ENCODE measurements at places on chromosomes 2 and 18.
A peak's percentile ranks its signal among the peaks of the same experiment; 100 is the strongest.

GRCh38 chr2:121178730-121179129 lies 106.3 kb downstream of the TFCP2L1 start:
- DNase-seq: no peak

- no peak for DNase-seq
Observed at GRCh38 chr2:3761272-3761671, 57.9 kb downstream of the DCDC2C start.

DNA sequence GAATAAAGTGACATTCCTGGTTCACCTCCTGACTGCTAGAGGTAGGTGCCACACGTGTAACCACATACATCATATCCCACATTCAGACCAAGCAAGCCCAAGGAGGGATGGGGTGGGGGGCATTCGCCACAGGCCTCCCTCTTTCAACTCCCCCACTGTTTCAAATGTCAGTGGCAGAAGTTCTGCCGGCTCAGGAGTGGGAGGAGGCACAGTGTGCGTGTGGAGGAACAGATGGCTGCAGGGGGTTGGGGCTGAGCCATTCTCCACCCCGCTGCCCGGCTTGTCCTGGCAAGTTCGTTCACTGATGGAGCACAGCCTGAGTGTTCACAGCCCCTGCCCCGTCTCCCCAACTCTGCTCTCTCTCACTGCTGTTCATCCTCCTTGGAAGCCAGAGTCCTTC lies 75.4 kb upstream of the TANC1 start:
- no peak for DNase-seq

- peak; percentile 33 for DNase-seq
Observed at GRCh38 chr2:168583710-168584521, 127.8 kb downstream of the CERS6 start.

GRCh38 chr18:21406116-21406515 lies 164.1 kb downstream of the GREB1L start:
- DNase-seq: no peak

- DNase-seq: no peak
Observed at GRCh38 chr2:221334481-221335218, 237.5 kb downstream of the EPHA4 start.

GRCh38 chr18:56003720-56004088 lies 415.7 kb upstream of the TCF4 start:
- DNase-seq: no peak

DNA sequence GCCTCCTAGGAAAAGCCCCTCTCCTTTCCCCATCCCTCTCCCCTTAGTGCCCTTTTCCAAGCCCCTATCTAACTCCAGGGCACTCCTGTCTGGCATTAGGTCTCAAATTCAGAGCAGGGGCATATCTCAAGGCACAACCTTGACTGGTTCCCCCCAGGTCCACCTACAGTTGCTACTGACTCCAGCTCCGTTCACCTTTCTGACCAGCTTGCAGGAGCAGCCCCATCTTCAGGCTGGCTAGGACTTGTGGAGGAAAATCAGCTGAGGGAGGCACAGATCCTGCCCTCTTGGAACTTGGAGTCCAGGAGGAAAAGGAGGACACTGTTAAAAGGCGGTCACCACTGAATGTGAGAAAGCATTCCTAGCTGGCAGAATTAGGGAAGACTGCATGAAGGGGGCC lies 152.4 kb downstream of the ZFP36L2 start:
- DNase-seq: no peak

- DNase-seq: no peak
Observed at GRCh38 chr2:163633291-163633690, 102.5 kb downstream of the FIGN start.

GRCh38 chr18:54444319-54444914 lies 86.7 kb downstream of the C18orf54 start:
- DNase-seq: peak; percentile 59

GRCh38 chr18:47163241-47163640 lies 12.9 kb downstream of the IER3IP1 start:
- no peak for DNase-seq

DNA sequence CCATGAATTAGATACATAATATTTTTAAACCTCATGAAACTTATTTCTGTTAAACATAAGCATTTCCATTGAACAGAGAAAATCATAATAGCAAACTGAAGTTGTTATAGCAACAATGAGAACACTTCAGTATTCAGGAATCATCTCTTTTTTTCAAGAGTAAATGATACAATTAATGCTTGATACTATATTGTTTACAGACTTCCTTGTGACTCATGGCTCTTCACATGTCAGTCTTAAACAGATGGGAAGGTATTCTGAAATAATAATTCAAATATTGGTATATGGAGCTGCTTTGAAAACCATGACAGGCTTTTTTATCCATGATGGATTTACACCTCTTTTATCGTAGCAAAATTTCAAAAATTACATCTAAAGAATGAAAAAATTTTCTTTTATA lies 226.5 kb upstream of the RBMS1 start:
- DNase-seq: no peak

Measured in hematopoietic multipotent progenitor cell treated with erythropoietin and hydrocortisone succinate and interleukin-3 and kit ligand, for 8 days (in vitro differentiated cells).